ENCODE measurements at places on chromosomes 1 and 21.
A peak's percentile ranks its signal among the peaks of the same experiment; 100 is the strongest.

GRCh38 chr1:231248778-231249177, 7.8 kb downstream of the GNPAT start:
- DNase-seq = no peak

GRCh38 chr1:56197946-56198345, 381.4 kb downstream of the PLPP3 start:
- no peak for DNase-seq

GRCh38 chr1:180930687-180931086, 18.0 kb downstream of the KIAA1614 start:
- DNase-seq = no peak

DNA sequence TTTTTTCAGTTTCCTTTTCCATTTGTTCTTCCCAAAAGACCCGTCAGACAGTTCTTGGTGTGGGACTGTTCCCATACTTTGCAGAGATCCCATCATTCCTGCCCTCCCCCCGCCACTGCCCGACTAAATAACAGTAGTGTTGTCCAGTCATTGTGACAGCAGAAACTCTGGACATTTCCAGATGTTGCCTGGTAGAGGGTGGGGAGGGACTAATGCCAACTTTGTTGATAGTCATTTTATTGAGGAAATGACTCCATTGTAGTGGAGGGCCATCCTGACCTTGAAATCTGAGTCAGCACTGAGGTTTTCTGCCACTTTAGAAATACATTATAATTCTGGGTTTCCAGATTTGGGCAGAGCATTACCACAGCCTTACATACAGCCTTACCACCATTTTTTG, 85.4 kb downstream of the CEP350 start:
- no peak for DNase-seq

DNA sequence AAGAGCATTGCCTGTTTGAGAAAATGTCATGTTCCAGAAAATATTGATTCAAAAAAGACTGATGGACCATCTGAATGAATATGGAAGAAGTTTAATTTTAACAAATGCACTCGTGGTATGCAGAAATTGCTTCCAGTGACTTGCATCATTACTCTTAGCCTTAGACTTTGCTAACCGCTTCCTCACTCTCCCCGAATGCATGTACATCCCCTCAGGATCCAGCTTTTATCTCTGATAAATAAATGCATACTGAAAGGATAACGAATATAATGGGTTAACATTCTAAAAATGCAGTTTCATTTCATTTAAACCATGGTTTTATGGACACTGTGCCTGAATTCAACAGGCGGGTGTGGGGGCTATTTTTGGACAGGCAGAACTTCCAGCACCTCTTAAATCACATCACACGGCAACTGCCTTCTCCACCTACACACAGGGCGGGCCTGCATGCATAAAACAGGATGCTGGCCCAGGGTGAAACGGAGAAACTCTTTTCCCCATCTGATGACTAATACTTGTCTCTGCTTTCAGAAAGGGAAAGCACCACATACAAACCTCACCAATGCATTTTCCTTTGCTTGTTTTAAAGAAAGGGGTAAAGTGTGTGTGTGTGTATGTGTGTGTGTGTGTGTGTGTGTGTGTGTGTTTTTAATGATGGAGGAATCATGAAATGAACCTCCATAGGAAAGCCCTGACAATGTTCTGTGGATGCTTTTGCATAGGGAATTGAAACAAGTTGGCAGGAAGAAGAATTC, 48.7 kb downstream of the SPAG17 start:
- DNase-seq = no peak

GRCh38 chr1:231460614-231461013, 38.5 kb upstream of the EGLN1 start:
- peak; percentile 21 for DNase-seq

- no peak for DNase-seq
These were observed 85.6 kb downstream of the WDR4 start for GRCh38 chr21:42793774-42794173.

DNA sequence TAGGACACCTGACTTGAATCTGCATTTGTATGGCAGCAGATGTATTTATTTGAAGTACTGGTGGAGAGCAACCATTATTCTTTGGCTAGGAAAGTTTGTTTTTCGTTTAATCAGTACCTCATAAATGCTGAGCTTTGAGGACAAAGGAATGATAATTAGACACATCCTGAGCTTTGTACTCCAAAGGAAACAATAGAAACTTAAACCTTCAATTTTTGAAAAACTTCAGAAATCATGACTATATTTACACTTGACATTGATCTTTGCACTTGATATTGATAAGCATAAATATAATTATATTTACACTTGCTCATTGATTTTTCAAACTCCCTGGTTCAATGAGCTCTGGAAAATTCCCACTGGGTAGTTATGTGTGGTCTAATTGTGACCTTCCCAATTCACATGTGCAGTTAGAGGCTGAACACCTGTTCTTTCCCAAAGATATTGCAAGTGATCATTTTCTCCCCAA, 10.7 kb downstream of the PATJ start:
- no peak for DNase-seq

DNA sequence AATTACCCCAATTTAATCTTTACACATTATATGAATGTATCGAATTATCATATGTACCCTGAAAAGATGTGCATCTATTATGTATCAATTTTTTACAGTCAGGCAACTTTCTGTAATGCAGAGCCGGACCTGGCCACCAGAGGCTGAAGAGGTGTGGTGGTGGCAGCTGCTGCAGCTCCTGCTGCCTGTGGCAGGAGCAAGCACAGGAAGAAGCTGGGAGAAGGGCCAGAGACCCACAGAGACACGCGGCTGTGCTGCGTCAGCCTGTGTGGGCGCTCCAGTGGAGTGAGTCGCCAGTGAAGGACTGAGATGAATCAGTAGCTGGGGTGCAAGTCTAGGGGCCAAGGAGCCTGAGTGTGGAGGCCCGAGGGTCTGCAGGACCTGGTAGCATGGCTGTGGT, 74.3 kb upstream of the COG2 start:
- DNase-seq = no peak

GRCh38 chr1:57248830-57249229, 175.0 kb downstream of the DAB1 start:
- no peak for DNase-seq

DNA sequence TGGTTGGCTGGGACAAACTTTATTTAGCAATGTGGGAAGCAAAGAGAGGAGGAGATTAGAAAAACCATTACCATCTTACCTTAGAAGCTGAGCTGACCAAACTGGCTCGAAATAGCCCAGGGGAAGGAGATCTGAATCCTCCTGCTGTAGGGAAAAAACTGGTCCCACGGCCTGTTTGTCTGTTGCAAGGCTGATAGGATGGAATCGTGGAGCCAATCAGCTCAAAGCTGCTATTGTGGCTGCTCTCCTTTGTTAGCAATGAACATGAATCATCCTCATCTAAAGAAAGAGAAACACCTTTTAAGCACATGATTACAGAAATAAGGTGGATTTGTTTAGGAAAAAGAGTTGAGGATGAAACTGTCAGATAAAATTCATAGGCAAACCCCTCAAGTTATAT, 21.5 kb downstream of the CLSPN start:
- no peak for DNase-seq

- DNase-seq = no peak
These were observed 593.8 kb downstream of the LRRIQ3 start for GRCh38 chr1:73604211-73604610.

DNA sequence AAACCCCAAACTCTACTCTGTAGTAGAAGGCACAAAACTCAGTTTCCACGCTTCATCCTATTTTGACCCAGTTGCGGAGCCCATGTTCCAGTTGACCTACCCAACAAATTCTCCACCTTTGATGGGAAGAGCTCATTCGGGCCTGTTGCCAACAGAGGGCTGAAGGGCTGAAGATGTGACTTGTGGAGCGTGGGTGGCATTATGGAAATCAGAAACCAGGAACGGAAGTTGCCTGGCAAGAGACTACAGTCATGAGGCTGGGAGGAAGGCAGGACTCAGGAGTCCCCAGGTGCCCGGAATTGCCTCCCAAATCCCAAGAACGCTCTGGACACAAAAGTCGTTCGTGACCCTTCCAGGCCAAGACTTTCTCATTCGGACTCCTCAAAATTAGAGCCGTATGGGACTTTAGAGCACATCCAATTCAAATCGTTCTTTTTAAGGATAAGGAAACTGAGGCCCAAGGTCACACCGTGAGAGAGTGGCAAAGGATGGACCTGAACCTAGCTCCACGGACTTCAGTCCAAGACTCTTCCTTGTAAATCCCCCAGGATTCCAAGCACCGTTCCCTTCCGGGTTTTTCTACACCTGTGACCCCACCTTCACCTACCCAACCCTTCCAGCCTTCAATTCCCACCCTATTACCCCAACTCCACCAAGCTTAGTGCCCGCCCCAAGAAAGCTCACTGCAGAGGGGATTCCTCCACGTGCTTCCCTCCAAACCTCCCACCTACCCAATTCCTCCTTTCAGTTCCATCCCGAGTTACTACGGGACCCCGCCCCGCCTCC, 739 bp downstream of the SMG5 start:
- DNase-seq = no peak

- no peak for DNase-seq
These were observed 35.5 kb upstream of the SLC19A1 start for GRCh38 chr21:45577801-45578175.

Measured in T follicular helper cell (primary cell).